ENCODE measurements at places on chromosomes 16 and 17.

GRCh38 chr16:31428638-31429247, 583 bp upstream of the COX6A2 start:
- no peak for DNase-seq

GRCh38 chr16:86019446-86020047, 120.6 kb downstream of the IRF8 start:
- no peak for DNase-seq

- DNase-seq: no peak
These were observed 76.2 kb upstream of the ZFHX3 start for GRCh38 chr16:73124097-73124652.

DNA sequence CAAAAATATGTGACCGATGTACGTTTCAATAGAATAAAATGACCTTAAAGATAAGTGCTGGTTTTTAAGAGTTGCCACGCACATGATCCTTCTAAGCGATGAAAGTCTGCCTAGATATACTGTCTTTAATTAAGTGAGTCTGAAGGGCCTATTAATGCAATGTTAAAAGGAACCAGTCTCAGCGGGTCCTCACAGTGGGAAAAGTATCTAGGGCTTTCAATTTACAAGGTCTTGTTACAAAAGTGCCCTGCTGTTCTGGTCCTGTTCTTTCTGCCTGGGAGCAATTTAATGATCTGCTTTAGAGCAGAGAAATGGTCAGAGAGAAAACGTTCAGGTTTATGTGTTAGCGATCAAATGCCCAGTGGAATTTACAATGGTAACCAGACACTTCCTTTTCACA, 864.0 kb downstream of the KCNJ2 start:
- no peak for DNase-seq

DNA sequence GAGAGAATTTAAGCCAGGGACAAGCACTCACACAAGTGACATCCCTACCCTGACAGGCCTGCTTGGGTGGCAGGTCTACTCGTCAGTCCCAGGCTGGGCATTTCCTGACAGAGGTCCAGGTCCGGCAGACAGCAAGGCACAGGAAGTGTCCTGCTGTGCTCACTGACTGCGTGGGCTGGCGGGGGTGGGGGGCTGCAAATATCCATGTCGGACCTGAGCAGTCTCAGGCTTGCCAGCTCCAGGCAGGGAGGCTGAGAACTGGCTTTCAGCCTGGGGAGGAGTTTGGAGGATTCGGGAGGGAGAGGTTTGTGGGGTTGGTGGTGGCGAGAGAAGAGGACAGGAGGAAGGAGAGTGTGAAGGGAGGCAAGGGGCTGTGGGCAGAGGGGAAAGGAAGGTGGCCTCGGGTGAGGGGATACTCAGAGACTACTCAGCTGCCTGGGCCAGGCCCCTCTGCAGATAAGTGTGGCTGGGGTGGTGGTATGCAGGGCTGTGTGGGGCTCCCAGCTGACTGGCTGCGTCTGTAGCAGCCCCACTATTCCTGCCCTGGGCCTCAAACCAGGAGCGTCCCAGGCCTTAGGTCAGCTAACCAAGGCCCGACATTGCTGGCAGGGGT, 7.8 kb downstream of the HIC1 start:
- no peak for DNase-seq

GRCh38 chr17:3015890-3016289, 47.5 kb downstream of the OR1D5 start:
- DNase-seq: no peak

DNA sequence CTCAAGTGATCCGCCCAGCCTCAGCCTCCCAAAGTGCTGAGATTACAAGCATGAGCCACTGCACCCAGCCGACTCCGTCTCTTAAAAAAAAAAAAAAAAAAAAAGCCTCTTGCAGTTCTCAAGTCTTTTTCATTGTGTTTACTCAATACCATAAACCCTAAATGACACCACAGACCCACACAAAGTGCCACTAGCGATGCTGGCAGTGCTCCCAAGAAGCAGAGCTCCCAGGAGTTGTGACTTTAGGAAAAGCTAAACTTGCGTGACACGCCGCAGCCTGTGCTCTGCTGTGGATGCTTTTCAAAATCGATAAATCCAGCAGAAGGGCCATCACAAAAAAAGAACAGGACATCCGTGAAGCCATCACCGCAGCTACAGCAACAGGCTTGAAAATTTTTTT, 114.7 kb downstream of the ANKRD11 start:
- DNase-seq: no peak

DNA sequence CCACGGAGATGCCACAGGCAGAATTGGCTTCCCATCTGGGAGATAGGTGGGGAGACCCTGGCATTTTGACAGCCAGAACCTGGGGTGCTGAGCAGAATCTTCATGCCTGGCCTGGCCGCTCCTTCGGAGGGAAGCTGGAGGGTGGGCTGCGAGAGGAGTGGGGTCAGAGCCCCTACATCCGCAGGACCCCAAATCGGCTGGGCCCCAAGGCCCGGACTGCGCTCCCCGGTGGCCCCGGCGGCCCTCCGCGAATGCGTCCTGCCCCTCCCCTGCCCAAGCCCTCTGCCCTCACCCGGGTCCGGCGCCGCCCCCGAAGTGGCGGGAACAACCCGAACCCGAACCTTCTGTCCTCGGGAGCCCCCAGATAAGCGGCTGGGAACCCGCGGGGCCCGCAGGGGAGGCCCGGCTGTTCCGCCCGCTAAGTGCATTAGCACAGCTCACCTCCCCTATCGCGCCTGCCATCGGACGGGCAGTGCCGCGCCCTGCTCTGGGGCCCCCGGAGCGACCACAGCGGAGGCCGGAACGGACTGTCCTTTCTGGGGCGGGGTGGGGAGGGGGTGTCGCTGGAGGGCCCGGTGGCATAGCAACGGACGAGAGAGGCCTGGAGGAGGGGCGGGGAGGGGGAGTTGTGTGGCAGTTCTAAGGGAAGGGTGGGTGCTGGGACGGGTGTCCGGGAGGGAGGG, 850 bp upstream of the PNMT start:
- DNase-seq: no peak

Data from T-helper 1 cell (primary cell).